ENCODE measurements at places on chromosomes 3 and 15.

GRCh38 chr15:42138968-42139386 is 17.5 kb downstream of the PLA2G4F start:
- DNase-seq: no peak

GRCh38 chr3:8617921-8618320 is 26.7 kb downstream of the SSUH2 start:
- DNase-seq: no peak

- no peak for DNase-seq
Measured at GRCh38 chr3:159627634-159628033, 361.0 kb upstream of the IL12A start.

DNA sequence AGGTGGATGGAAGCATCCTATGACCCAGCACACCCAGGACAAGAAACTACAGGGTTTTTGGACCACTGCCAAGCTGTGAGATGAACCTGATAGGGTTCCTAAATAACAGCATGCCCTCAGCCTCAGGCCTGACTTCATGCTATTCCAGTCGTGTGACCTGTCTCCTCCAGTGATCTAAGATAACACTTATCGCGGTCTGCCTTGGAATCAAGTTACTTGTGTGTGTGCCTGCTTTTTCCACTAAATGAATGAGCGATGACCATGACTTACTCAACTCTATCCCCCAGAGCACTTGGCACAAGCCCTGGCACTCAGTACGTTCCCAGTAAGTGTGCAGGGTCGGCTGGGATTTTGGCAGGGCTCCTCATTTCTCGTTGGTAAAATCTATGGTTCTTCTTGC is 172.7 kb upstream of the TP63 start:
- DNase-seq: no peak

- DNase-seq: no peak
Measured at GRCh38 chr3:8988791-8989558, 25.7 kb upstream of the RAD18 start.

- DNase-seq: no peak
Measured at GRCh38 chr3:55442861-55443260, 44.2 kb downstream of the WNT5A start.

- no peak for DNase-seq
Measured at GRCh38 chr3:108804437-108804836, 18.1 kb upstream of the TRAT1 start.

- DNase-seq: no peak
Measured at GRCh38 chr3:122964811-122965210, 62.8 kb downstream of the SEMA5B start.

- no peak for DNase-seq
Measured at GRCh38 chr3:89957451-89957850, 850.0 kb downstream of the EPHA3 start.

Measured in CD4-positive, alpha-beta T cell treated with Interleukin-15 for 1 hour (primary cell).